ENCODE measurements at places on chromosomes 12 and 14.

GRCh38 chr14:82359201-82359600, 825.5 kb upstream of the SEL1L start:
- DNase-seq = no peak

GRCh38 chr14:61320806-61321384, 484 bp upstream of the PRKCH start:
- DNase-seq = no peak

GRCh38 chr14:75323571-75323970, 44.9 kb downstream of the FOS start:
- DNase-seq = no peak

GRCh38 chr14:76956316-76957090, 72.0 kb downstream of the IRF2BPL start:
- DNase-seq = peak; percentile 12

- no peak for DNase-seq
These were observed 596.8 kb downstream of the SOX5 start for GRCh38 chr12:23352670-23353069.

GRCh38 chr14:61409782-61410181, 88.4 kb downstream of the PRKCH start:
- no peak for DNase-seq

GRCh38 chr14:104428333-104428851, 151.2 kb upstream of the C14orf180 start:
- DNase-seq = no peak

- DNase-seq = no peak
These were observed 8.0 kb downstream of the SNW1 start for GRCh38 chr14:77752799-77753516.

- DNase-seq = no peak
These were observed 201.8 kb upstream of the CCDC196 start for GRCh38 chr14:66284346-66284745.

DNA sequence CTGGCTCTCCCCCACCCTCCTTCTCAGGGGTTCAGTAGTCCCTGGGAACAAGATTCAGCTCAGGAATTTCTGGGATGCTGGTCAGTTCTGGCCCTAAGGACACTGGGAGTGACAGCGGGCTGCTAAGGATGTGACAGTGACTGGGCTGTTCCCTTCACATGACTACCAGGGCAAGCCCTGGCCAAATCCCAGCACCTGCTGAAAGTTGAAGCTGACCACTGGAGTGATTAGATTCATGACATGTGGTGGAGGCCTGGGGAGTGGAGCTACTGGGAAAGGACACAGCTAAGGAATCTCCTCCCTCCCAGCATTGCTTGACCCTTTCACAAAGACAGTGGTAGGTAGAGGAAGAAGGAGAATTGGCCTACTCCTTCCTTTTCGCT, 204.9 kb downstream of the DAD1 start:
- no peak for DNase-seq

DNA sequence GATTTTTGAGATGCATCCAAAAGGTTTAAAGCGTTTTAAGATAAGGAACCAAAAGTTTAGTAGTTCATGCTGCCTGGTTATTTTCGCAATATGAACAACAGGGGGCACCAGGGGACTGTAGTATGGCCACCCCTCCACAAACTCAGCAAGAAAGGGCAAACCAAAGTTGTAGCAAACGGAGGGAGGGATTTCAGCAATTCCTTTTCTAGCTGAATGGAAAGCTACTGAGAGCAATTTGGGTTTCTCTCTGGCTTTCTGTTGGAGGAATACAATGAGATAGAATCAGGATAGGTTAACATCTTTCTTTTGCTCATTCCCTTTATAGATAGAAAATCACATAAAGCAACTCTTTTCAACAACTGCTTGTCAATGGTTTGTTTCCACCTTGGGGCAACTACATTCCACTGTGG, 62.5 kb downstream of the DRAM1 start:
- DNase-seq = no peak

GRCh38 chr12:48119078-48119833, at the start of gene PFKM:
PFKM (plus strand) TSS chr12:48119364; CDS start chr12:48122775, 3,411 bp downstream.
- peak; percentile 81 for DNase-seq

DNA sequence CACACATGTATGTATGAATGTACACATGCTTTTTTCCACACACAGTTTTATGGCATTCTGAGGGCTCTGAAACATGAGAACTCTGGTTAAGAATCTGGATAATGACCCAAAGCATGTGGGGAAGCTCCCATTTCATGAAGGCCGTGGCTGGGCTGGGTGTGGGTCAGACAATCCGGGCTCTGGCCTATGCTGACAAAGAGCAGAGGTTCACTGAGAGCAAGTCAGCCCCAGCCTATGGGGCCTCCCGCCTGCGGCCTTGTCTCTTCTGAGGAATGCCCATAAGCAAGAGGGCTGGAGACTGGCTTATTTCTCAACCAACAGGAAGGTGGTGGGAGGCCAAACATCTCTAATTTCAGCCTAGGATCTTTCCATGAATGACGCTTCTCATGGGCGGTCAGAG, 8.5 kb downstream of the MYH6 start:
- DNase-seq = no peak

- DNase-seq = no peak
These were observed 294.4 kb downstream of the NELL2 start for GRCh38 chr12:44581642-44582242.

- no peak for DNase-seq
These were observed 128.1 kb downstream of the ASCL1 start for GRCh38 chr12:103085541-103085940.

GRCh38 chr14:99768381-99768780, 24.8 kb upstream of the EML1 start:
- DNase-seq = no peak

- no peak for DNase-seq
These were observed 838 bp downstream of the LRIG3 start for GRCh38 chr12:58919231-58920101.

- DNase-seq = no peak
These were observed 3.0 kb upstream of the TCHP start for GRCh38 chr12:109897029-109897428.

DNA sequence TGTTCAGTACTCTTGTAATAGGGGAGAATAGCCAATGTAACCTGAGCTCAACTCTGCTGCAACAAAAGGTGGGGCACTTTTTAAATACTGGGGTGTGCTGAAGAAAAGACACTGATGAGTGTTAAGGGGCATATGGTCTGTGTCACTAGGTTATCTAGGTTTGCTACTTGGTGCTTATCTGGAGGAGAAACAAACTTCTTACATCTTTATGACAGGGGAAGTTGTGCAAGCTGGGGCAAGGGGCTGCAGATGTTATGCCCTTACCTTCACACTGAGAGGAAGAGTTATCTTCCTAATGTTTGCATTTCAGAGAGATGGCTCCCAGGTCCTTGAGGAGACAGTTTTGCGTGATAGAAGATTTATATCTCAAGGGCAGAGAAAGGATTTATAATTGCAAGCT, 90.9 kb upstream of the PKP2 start:
- DNase-seq = no peak

DNA sequence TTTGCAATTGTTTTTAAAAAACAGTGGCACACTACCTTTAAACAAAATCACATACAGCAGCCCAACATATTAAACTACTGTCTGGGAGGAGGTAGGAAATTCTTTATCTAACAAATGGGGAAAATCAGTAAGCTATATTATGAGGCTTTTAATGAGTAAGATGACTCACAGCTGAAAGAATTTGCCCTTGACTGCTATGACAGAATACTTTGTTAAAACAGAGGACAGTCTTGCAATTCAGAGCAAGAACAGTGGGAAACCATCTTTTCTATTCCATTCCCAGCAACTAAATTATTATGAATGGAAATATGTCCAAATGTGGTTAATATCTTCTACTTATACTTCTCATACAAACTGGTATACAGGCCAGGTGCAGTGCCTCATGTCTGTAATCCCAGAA, 49.2 kb upstream of the SGPP1 start:
- DNase-seq = no peak

- DNase-seq = no peak
These were observed 50.7 kb downstream of the TMTC1 start for GRCh38 chr12:29733060-29733459.

GRCh38 chr12:123948401-123948795, 24.2 kb downstream of the CCDC92 start:
- DNase-seq = no peak

- DNase-seq = no peak
These were observed 1.0 kb upstream of the GLRX5 start for GRCh38 chr14:95533822-95534221.

DNA sequence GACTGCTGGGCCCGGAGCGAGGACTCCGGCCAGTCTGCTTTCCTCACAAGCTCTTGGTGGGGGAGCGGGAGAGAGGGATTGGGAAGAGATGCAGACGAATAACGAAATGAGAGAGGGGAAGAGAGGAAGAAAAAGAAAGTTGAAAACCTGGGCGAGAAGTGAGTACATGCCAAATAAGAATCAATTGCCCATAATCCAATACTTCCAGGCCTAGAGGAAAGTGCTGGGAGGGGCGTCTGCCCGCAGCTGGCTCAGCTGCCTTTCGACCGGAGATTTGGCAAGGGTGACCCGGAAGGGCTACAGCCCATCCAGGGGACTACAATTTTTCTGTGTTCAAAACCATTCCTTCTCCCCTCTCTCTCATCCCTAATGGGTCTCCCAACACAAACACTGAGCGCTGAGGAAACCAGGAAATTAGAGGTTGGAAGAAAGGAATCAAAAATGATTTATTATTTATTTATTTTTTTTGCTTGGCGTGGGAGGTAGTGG, 4.9 kb downstream of the NKX2-1 start:
- DNase-seq = no peak

- no peak for DNase-seq
These were observed 60.6 kb downstream of the LGMN start for GRCh38 chr14:92687681-92688433.

- DNase-seq = no peak
These were observed 193.7 kb upstream of the RTL1 start for GRCh38 chr14:101097109-101097793.

Data from cerebellar nuclear complex (tissue), 1 donor.